Foreskin keratinocyte (primary cell): ENCODE measurements at places on chromosomes 6 and 20.

GRCh38 chr20:21804802-21805201, 99.3 kb downstream of the PAX1 start:
- no peak for DNase-seq

DNA sequence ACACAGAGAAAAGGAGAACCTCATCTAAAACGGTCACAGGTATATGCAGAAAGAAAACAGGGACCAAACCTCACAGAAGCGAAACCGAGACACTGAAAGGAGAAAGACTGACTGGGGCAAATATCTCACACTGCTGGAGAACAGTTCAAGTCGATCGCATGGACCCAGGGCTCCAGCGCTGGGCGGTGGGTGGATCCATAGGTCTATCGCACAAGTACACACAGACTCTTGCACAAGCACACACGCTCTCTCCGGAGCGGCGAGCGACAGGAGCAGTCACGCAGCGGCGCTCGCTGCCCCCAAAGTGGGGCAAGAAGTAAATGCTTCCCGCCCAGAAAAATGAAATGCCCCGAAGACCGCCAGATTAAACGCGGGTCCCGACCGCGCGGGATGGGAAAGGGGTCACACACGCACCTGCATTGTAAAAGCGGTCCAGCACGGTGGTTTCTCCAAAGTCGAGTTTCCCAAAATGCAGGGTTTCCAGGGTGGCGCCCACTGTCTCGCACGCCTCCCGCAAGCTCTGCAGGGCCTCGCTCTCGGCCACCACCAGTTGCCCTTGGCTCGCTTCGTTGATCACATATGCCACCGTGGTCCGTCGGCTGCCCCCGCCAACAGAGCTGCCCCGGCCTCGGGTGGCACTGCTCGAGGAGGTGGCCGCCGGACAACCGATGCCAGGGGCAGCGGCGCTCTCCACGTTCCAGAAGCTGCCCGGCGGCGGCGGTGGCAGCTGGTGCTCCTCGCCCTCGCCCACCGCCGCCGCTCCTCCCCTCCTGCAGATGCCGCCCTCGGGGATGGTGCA, 782 bp downstream of the MAP3K5 start:
- peak; percentile 41 for DNase-seq

DNA sequence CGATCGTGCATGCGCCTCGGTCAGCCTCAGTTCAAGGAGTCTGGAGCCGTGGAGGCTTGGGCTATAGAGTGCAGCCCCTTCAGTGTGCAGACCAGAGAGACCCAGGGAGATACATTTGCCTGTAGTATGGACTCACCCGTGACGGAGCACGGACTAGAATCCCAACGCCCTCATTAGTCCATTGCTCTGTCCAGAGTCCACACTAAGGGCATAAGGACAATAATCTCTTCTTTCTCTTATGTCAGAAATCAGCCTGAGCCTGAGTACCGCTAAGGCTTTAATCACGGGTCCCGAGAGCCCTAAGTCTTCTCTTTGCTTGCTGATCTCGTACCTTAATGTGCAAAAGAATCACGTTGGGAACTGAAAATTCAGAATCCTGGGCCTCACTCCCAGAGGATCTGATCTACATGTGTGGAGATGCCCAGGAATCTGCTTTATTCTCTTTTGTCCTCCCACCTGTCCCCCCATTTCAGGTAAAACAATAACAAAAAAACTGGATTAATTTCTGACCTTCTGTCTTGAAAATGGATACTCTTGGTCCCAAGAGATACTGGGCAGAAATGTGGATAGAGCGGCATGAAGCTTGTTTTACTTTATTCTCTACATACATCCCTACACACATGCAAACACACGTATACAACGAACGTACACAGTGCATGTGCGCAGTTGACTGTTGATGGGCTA, 671 bp downstream of the BPHL start:
- DNase-seq: peak; percentile 22

GRCh38 chr20:17107127-17107526, 119.7 kb upstream of the PCSK2 start:
- DNase-seq: no peak

GRCh38 chr20:7710440-7710839, 229.8 kb downstream of the HAO1 start:
- no peak for DNase-seq

GRCh38 chr6:90434094-90434493, 137.5 kb upstream of the BACH2 start:
- DNase-seq: no peak

DNA sequence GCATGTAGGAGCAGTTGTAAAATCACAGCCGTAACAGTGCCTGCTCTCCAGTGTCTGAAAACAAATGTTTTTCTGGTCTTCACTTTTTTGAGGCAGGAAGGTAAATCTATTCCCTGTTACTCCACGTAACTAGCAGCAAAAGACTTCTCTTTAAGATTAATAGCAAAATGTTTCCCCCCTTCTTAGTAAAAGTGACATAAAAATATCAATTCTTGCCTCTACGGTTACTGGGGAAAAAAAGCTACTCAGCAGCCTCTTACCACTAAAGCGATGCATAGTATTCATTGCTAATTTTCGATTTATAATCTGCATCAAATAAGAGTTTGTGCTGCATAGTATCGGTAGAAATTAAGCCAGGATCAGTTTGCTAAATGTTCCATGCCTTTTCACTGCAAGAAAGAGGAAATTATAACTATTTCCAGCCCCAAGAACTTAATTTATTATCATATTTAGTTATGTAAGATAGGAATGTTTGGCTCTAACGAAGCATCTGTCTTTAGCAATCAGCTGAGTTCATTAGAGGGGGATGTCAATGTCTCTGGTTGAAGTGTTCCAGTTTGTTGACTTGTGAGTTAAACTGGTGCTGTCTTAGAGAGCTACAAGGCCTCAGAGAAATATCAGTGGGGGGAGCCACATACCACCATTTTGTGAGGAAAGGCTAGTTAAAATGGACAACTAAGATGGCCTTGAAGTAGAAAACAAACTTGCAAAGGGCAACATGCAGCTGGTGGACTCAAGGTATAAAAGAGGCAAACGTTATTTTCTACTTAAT, 617 bp upstream of the TSPYL1 start:
- DNase-seq: no peak

DNA sequence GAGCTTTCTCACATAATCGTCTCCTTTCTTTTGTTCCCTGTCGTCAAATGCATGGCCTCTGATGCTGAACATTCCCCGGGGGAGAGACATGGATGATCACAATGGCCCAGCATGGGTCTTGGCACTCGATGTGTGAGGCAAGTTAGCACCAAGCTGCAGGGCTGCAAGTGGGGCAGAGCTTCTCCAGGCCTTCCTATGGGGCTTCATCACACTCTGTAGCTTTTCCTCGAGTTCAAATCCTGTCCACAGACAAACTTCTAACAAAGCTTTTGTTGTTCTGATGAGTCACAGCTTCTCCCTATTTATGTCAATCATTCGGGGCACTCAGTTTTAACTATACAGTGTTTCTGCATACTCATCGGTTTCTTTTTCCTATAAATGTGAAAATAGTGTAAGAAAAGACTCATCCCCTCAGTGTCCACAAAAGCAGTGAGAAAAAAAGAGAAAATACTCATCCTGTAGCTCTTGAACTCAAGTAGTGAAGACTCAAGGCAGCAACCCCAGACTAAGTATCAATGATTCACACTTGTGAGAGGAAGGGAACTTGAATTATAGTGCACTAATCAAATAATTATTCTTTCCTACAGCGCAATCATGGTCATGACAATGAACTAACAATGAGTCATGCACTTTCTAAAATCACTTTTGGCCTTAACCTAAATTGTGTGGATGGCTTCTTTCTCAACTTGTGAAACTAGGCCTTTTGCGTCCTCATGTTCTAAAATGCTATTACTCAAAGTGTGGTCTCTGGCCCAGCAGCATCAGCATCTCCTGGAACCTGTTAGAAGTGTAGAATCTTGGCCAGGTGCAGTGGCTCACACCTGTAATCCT, 68.4 kb upstream of the NOX3 start:
- peak; percentile 60 for DNase-seq

GRCh38 chr6:10531503-10531902, 10.4 kb downstream of the GCNT2 start:
- DNase-seq: no peak

DNA sequence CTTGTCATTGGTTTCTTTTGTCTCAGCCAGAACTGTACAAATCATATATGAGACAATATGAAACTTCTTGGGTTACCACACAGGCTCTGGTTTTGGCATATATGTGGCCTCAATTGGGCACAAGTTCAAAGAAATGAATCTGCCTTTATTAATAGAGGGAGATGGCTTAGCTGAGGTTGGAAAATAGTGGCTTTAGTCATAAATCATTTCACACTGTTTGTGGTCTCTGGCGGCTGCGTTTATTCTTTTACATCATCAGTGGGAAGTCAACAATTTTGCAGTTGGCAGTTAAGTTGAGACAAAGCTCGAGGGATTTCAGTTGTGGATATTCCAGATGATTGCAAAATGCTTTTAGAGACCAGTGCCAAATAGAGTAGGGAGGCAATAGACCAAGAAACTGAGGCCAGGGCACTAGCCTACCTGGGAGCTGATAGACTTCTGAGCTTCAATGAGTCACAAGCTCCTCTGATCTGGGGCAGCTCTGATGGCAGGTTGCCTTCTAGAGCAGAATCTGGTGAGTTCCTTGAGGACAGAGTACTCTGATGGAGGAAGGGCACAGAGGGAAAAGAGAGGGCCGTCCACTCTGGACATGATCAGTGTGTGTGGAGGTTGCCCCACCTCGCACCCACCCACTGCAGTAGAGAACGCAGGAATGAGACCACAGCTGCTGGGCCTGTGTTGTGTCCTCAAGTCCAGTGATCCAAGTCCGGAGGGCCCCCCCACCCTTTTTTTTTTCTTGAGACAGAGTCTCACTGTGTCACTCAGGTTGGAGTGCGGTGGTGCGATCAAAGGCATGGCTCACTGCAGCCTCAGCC, 73.5 kb downstream of the ARMC2 start:
- no peak for DNase-seq

GRCh38 chr6:135465903-135466302, 31.6 kb downstream of the AHI1 start:
- DNase-seq: no peak

GRCh38 chr6:44161997-44162338, 3.3 kb downstream of the CAPN11 start:
- DNase-seq: peak; percentile 68

GRCh38 chr20:38528167-38528566, 52.8 kb upstream of the ADIG start:
- DNase-seq: no peak

GRCh38 chr20:44153636-44154043, 33.3 kb downstream of the JPH2 start:
- DNase-seq: peak; percentile 40

- DNase-seq: no peak
Observed at GRCh38 chr6:151385177-151385576, 6.2 kb downstream of the ZBTB2 start.

- no peak for DNase-seq
Observed at GRCh38 chr6:1389369-1390132, at the start of gene FOXF2. FOXF2 (plus strand) TSS chr6:1389576; CDS start chr6:1389948, 372 bp downstream.

DNA sequence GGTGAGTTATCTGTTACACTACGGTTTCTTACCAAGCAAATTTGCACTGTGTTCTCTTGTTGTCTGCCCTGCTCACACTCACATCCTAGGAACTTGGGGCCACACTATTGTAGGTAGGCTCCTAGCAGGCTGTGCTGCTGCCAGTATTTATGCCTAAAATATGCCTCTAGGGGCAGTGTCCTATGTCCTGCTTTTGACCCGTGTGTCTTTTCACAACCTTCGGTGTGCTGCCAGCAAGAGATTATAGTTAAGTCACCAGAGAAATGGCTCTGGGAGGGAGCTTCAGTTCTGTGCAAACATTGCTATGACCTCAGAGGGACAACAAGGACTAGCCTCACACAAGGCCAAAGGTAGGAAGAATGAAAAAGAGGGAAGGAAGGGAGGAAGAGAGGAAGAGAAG, 8.9 kb upstream of the TAAR5 start:
- DNase-seq: no peak

DNA sequence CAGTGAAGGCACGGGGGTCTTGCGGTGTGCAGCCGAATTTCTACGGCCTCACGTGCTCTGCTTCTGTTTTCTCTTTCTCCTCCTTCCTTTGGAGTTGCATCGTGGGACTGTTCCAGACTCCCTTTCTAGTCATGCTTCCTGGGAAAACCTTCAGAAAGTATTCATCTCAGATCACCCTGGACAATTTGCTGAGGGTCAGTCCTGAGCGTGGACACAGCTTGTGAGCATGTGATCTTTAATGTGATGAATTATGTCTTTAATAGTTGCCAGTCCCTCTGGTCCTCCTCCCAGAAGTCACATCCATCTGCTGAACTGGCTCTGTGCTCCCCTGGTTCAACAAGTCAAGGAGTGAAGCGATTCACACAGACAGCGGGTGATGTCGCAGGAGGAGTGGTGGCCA, 145.0 kb upstream of the PDE10A start:
- no peak for DNase-seq

- no peak for DNase-seq
Observed at GRCh38 chr6:41353333-41353732, 17.9 kb downstream of the NCR2 start.

DNA sequence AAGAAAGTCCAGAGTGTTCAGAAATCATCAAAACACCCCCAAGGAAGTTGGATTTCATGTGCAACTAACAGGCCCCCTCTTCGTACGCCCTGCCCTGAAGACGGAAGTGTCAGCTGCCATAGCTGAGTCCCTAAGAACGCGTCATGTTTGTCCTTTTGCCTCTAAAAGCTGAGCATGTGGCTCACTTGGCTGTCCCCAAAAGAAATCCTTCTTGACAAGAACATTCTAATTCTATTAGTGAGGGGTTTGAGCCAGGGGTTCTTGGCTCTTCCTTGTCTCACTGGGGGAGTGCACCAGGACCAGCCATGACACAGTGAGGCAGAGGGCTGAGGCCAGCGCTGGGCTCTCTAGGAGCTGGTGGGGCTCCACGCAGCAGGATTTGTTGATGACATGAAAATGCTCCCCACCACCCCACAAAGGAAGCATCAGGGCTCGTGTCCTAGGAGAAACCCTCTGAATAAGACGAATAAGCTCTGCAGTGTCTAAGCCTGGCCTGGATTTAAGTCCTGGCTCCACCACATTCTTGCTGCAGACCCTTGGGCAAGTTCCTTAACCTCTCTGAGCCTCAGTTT, 20.0 kb upstream of the SPO11 start:
- DNase-seq: no peak

DNA sequence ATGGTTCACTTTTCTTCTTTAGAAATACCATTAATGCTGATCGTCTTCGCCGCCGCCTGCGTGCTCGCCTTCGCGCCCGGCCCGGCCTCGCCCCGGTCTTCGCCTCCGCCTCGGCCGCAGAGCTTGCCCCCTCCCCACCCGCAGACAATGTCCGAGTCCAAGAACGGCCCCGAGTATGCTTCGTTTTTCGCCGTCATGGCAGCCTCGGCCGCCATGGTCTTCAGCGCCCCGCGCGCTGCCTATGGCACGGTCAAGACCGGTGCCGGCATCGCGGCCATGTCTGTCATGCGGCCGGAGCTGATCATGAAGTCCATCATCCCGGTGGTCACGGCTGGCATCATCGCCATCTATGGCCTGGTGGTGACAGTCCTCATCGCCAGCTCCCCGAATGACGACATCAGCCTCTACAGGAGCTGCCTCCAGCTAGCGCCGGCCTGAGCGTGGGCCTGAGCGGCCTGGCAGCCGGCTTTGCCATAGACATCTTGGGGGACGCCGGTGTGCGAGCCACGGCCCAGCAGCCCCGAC, 4.8 kb upstream of the PRPH2 start:
- no peak for DNase-seq

GRCh38 chr6:14766391-14766994, 479.4 kb upstream of the JARID2 start:
- no peak for DNase-seq
